ENCODE measurements at places on chromosomes 3 and 15.

GRCh38 chr3:123618076-123618708, 33.3 kb upstream of the HACD2 start:
- no peak for DNase-seq

DNA sequence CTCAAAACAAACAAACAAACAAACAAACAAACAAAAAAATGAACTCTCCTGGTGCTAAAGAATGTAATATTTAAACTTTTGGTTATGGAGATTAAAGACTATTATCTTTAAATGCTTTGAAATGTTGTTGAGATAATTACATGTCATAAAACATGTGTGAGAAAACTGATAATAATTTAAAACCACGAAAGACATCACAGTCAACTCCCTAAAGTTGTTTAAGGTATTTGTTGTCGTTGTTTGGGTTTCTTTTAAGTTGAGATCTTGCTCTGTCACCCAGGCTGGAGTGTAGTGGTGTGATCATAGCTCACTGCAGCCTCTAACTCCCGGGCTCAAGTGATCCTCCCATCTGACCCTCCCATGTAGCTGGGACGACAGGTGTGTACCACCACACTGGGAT, 12.0 kb downstream of the EFCAB12 start:
- no peak for DNase-seq

DNA sequence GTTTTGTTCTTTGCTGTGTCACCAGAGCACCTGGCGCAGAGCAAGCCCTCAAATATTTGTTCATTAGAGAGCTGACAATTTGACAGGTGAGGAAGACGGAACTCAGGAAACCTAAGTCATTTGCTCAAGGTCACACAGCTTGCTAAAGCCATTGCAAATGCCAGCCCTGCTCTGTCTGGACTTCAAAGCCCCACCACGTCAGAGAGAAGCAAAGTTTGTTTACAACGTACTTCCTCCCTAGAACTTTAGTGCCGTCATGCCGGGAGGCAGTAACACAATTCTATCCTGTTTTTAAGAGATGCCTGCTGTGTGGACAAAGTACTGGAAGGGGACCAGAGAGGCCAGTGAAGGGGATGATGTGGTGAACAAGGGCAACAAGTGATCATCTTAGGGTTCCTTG, 216.6 kb upstream of the PRICKLE2 start:
- no peak for DNase-seq

DNA sequence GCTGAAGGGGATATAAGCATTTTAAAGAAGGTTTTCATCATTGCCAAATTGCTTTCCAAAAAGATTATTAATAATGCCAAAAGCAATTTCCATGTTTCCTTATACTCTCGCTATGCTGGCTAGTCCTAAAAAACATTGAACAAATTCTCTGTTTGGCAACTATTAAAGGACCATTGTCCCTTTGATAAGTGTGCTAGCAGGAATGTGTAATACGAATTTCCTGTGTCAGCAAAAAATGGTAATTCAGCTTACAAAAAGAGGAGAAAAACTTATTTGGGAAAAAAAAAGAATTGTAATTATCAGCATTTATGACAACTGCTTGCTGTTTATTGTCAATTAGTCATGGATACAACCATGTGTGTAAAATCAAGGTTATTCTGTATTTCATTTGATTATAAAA, 138.6 kb downstream of the TBL1XR1 start:
- DNase-seq: no peak

DNA sequence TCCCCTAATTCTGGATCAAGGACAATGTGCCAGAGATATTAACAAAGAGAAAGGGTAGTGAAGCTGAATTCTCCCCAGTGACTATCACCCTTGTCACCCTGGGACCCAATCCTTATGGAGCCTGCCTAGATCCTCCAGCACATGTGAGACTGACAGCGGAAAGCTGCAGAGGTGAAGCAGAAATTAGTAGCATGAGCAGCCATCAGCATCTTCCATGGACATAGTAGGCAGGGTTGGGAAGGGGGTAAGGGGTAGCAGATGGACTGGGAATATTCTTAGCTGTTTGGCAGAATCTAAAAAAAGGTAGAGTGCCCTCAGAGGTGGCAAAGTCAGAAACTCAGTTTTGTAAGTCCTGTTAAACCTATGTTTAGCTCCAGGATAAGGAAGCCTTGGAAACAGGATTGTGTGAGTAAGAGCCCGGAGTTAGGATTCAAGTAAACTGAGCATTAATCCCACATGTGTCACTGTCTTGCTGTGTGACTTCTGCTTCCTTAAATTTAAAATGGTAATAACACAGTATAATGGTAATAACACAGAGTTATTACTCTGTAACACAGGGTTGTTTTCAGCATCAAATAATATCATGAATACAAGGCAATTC, 14.5 kb downstream of the GOLIM4 start:
- DNase-seq: no peak

DNA sequence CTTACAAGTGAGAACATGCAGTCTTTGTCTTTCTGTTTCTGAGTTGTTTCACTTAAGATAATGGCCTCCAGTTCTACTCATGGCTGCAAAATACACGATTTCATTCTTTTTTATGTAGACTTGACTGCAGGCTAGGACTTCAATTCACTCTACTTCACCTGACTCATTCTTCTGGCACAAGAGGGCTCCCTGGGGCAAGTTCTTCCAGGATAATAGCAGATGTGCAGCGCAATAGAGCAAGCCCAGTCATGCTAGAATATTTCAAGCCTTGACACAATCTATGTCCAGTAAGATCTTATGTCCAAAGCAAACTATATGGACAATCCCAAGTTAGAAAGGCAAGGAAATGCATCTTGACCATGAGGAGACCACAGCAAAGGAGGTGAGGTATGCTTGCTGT, 211.7 kb upstream of the GADL1 start:
- no peak for DNase-seq

- no peak for DNase-seq
These were observed 65.6 kb downstream of the TMEM212 start for GRCh38 chr3:171908731-171909130.

GRCh38 chr3:134061401-134061800, 31.7 kb upstream of the SLCO2A1 start:
- no peak for DNase-seq

DNA sequence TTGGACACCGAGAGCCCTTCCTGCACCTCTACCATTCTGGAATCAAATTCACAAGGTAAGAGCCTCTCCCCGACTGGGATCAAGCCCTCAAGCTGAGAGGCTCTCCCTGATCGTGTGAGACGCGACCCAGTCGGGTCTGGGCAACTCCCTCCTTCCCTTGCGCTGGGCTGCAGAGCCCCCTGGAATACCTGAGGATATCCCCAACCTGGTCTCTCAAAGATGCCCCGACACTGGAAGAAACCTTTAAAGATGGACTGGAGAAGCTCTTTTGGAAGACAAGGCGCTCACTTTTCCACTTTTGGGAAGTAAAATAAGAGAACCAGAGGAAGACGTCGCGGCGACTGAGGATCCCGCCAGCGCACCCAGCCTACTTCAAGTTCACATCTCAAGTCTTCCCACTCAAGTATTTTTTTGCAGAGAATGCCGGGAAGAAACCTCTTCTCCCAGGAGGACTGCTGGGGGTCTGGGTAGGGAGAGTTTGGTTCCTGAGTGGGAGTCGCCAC, 33.8 kb downstream of the ZIC4 start:
- no peak for DNase-seq

GRCh38 chr3:188396251-188396650, 242.3 kb downstream of the LPP start:
- no peak for DNase-seq

DNA sequence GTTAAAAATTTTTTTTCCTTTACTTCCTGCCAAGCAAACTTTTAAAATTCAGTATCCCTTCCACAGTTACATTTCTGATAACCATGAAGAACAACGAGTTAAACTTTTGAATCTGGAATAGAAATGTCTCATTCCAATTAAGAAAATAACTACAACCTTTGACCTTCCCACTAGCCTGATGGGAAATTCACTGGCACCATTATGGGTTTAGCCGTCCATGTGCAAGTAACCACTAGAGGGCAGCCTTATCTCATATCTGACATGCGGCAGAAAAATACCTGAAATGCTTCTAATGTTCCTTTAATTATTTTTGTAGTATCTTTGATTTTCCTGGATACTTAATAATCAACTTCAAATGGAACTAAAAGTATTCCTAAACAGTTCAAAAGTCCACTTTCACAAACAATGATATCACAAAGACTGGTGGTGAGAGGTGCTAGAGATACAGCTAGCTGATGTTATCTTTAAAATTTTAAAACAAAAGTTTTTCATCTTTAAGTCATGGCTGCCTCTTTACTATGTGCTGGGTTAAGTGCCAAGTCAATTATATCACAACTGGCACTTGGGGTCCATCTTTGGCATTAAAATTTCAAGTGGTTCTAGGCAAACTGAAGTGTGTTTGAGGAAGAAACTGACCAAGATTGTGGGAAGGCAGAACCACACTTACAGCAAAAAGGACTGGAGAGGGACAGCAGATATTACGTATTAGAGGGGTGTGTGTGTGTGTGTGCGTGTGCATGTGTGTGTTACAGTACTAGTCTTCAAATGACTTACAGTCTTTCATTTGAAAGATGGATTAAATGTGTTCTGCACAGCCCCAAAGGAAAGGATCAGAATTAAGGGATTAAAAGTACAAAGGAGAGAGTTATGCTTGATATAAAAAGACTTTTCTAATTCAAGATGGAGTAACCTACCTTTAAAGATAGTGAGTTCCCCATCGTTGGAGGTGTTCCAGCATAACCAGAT, 107.1 kb upstream of the ICE2 start:
- peak; percentile 51 for DNase-seq

DNA sequence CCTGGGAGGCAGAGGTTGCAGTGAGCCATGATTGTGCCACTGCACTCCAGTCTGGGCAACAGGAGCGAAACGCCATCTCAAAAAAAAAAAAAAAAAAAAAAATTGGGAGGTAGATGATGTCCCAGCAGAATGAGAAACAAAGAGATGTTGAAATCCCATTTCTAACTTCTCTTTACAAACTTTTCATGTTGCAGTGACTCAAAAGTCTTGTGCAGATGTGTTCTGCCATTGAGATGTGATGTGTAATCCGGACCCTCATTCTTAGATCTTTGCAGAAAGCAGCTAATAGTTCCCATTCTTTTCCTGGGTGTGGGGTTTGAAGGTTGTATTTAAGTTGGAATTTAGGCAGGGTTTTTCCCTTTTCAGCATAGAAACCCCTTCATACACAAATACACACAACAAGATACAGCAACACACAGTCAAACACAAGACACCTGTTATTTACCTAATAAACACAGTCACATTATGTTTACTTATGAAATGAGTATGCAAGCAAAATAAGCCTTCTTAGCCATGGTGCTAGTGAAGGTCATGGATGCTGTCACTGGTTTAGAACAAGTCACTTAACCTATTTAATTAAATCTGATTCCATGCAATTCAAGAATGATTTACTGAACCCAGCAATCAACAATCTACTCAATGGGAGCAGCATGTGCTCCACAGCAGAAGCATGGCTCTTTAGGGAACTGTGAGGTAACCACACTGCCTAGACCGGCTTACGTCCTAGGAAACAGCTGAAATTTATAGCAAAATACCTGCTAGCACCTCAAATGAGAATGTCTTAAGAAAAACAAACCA, 14.9 kb downstream of the SIAH2 start:
- no peak for DNase-seq

DNA sequence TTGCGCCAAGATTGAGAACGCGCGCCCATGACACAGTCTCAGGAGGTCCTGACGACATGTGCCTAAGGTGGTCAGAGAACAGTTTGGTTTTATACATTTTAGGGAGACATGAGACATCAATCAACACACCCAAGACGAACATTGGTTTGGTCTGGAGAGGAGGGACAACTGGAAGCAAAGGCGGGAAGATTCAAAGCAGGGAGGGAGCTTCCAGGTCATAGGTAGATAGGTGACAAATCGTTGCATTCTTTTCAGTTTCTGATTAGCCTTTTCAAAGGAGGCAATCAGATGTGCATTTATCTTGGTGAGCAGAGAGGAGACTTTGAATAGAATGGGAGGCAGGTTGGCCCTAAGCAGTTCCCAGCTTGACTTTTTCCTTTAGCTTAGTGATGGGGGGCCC, 828.4 kb upstream of the DPPA4 start:
- DNase-seq: no peak

- DNase-seq: no peak
These were observed 284 bp upstream of the TSC22D2 start for GRCh38 chr3:150407808-150408220.

DNA sequence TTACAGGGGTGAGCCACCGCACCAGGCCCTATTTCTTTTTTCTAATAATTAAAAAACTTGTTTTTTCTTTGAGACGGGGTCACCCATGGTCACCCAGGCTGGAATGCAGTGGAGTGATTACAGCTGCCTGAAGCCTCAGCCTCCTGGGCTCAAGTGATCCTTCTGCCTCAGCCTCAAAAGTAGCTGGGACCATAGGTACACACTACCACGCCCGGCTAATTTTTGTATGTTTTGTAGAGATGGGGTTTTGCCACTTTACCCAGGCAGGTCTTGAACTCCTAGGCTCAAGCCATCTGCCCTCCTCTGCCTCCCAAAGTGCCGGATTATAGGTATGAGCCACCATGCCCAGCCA, 858 bp upstream of the TKT start:
- DNase-seq: no peak

- no peak for DNase-seq
These were observed 1226.0 kb downstream of the ZPLD1 start for GRCh38 chr3:103660810-103661209.

DNA sequence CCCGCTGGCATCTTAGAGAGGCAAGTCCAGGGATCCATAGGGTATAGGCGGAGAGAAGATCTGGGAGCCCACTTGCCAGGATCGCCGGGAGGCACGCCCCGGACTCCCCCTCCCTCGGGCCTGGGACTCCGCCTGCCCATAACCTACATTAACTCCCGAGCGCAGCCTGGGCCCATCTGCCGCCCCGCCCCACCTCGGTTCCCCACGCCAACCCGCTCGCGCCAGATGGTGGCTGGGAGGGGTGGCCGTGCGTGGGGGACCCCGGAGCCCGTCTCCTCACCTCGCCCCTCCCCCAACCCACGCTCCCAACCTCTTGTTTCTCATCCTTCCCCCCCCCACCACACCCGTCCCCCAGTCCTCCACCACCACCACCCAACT, 1.7 kb upstream of the DLL4 start:
- DNase-seq: no peak

DNA sequence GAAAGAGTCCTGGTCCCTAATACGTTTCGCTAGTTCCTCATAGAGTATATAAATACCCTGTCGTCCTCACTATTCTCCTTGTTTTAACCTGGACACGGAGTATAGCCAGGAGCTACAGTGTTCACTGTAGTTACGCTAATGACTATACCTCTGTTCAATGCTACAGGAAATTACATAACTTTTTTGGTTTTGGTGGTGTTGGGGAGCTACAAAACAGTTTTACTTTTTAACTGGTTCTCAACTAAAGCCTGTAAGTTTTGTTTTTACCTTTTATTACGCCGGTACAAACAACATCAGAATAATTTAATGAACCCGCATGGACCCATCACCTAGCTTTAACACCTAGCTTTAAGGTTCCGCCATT, 1.5 kb downstream of the LMLN start:
- DNase-seq: no peak
